Urothelium cell line (cell line): ENCODE measurements at places on chromosomes 6 and 20.

GRCh38 chr6:75331151-75331550 is 46.6 kb upstream of the TMEM30A start:
- no peak for DNase-seq

GRCh38 chr20:1264727-1265126 is 1.4 kb upstream of the SNPH start:
- DNase-seq, result no peak

GRCh38 chr6:84065693-84066290 is 32.2 kb downstream of the MRAP2 start:
- no peak for DNase-seq

GRCh38 chr6:82364087-82365015 is 734 bp downstream of the TPBG start:
- peak; percentile 48 for DNase-seq

GRCh38 chr20:728256-728944 is 39.9 kb downstream of the SLC52A3 start:
- peak; percentile 83 for DNase-seq

- DNase-seq, result peak; percentile 69
Measured at GRCh38 chr6:15608396-15608795, 54.4 kb downstream of the DTNBP1 start.

GRCh38 chr20:21303872-21304586 is 898 bp downstream of the XRN2 start:
- no peak for DNase-seq

- no peak for DNase-seq
Measured at GRCh38 chr6:100959280-100959679, 78.2 kb upstream of the ASCC3 start.

DNA sequence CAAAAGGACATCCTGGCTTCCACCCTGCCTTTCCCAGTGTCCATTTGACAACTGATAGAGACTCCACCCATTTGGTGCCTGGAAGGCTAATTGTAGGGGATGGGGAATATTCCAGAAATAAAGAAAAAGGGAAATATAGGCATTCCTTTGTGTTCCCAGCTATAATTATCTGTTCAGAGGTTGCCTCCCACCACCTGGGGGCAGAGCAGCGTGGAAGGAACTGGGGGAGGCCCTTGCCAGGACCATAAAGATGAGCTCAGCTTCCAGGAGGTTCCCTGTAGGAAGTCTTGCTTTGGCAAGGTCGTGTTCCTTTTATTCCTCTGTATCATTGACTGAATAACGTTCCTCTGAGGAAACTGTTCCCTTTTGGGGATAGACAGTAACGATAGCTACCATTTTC is 214.7 kb downstream of the TFAP2C start:
- DNase-seq, result no peak

DNA sequence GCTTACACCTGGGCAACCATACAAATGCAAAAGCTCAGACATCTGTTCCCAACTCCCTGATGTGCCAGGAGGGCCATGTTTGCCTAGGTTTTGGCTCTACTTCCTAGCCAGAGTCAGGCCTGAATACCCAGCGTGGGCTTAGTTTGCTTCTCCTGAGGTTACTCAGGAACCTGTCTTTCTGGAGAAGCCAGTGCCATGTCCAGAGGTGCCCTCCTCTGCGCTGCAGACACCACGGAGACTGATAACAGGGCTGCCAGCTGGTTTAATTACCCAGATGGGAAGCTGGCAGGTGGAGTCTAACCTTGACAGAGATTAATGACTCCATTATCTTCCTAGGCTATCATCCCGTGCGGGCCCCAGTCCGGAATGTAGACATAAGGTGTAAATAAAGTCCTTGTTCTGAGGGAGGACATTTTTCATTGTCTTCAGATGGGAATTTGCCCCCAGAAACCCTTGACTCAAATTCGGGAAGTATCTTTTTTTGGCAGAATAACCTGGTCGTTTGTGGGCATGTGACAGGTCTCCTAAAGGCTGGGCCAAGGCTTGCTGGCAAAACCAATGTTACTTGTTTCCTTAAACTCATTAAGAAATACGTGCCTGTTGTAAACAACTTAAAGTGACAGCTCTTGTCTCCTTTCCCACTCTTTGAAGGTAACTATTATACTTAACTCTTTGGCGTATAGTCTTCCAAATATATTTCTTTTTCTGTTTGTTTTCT is 29.2 kb upstream of the ZNFX1 start:
- no peak for DNase-seq

DNA sequence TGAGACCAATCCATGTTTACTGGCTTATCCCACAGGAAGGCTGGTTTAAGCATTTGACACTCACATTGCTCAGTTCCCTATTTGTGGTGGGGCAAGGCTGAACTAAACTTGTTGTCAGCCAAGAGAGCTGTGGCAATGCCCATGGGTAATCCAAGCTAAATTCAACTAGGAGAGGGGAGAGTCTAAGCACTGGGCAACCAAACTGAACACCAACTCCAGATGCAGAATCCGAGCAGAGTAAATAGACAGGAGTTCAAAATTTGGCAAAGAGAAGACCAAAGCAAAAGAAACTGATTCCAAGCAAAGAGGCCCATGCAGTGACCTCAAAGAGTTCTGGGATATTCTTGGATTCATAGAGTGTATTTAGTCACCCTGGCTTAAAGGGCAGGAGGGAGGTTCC is 106.5 kb upstream of the NT5E start:
- DNase-seq, result no peak

- DNase-seq, result no peak
Measured at GRCh38 chr6:108762394-108762793, 85.8 kb upstream of the ARMC2 start.
